ENCODE measurements at places on chromosomes 16 and 17. TPM values are rescaled to one million over a fixed set of nuclear protein-coding genes. Genes with fewer than 3 reads are reported as not detected.

CEP295NL gene
- 2.3 TPM for total RNA-seq

TNK1 gene
- 9.1 TPM for total RNA-seq

GRCh38 chr16:80058214-80058613 is 457.7 kb upstream of the MAF start:
- DNase-seq = no peak

DNA sequence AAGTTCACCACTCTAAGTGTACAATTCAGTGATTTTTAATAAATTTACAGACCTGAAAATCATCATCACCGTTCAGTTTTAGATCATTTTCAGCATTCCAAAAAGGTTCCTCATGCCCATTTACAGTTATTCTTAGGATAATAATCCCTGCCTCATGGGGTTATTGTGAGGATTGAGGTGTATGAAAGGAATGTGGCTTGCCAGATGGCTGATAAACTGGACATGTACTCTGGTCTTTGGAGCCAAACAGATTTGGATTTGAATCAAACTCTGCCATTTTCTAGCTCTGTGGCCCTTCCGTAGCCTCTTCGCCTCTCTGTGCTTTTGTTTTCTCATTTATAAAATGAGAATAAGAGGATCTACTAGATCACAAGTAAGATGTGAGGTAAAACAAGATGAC is 53.9 kb upstream of the GPRC5B start:
- no peak for DNase-seq

DNA sequence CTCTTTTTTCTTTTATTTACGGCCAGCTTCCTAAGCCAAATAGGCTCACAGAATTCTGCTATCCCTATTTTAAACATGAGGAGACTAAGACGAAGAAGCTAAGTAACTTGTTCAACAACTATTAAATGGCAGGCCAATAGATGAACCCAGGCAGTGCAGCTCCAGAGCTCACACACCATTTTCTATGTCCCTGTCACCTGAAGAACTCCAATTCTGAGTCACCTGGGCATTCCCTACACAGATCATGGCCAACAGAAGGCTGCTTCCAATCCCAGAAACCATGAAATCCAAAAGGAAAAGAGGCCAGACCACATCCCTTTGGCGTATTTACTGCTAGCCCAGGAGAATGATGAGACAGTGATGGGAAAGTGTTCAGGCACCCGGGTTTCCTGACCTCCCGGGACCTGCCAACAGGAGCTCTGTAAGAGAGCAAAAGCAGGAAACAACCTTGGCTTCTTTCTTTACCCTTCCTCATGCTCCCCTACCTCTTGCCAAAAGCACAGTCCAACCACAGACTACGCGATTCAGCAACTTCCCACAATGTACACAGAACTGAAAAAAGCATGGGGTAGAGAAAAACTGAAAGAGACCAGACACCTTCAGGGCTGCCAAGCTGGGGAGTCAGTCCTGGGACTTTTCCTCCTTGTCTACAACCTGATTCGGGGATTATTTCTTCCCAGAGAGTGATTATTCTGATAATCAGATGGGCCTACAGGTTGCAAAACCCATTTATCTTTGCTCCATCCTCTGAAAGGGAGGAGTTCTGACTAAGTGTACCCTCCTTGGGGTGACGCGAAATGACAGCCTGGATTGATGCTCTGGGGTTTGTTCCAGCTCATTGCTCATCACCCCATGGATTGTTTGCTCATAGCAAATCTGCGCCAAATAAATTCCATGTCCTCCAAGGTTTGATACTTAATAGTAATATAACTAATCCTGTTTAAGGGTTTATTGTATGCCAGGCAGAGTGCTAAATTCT is 47.8 kb upstream of the HAS3 start:
- DNase-seq = no peak

TBX2 gene
- 3.6 TPM for total RNA-seq

- no peak for DNase-seq
These were observed 67.7 kb downstream of the CYLD start for GRCh38 chr16:50809561-50809960.

DNA sequence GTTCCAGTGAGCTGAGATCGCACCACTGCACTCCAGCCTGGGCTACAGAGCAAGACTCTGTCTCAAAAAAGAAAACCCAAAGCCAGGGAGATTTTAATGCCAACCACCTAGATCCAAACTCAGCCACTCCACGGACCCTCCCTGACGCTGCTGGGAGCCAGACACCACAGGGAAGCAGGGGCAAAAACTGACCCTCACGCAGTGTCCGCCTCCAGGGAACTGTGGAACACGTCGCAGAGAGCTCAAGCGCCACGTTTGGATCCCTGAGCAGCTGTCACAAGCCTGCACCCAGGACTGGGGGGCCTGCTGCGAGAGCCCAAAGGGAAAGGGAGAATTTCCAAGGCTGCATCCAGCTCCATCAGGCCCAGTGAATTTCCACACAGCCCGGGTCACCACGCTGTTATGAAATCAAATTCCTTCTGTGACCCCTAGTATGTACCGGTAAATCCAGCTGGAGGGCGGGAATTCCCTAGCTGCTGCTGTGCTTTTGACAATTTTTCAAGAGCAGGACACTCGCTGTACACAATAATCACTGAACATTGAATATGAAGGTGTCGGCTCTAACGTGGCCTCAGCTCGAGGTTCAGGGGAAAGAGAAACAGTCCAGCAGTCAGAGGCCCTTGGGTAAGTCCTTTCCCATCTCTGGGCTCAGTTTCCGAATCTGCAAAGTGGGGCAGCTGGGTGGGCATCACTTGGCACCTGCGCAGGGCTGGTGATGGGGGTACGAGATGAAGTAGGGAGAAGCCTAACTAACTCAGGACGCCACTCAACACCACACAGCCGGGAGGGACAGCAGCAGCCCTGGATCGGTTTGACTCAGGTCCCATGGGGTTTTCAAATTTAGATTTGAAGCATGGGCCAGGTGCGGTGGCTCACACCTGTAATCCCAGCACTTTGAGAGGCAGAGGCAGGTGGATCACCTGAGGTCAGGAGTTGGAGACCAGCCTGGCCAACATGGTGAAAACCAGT is 8.6 kb downstream of the CARHSP1 start:
- no peak for DNase-seq

- DNase-seq = no peak
These were observed 9.9 kb downstream of the NXPH3 start for GRCh38 chr17:49585422-49586027.

DNA sequence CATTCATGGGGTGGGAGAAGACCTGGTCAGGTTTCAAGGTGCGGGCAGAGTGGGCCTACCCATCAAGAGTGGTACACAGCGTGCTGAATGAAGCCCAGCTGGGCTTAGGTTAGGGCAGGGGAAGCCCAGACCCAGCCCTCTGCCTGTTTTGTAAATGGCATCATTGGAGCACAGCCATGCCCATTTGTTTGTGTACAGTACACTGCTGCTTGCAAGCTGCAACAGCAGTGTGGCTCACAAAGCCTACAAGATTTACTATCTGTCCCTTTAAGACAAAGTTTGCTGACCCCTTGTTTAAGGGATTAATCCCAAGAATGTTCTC is 230.1 kb upstream of the TNRC6C start:
- no peak for DNase-seq

All from progenitor cell of endocrine pancreas (in vitro differentiated cells).